NCI-H1436 (cell line): ENCODE measurements at places on chromosomes 11 and 22.
A peak's percentile ranks its signal among the peaks of the same experiment; 100 is the strongest.

DNA sequence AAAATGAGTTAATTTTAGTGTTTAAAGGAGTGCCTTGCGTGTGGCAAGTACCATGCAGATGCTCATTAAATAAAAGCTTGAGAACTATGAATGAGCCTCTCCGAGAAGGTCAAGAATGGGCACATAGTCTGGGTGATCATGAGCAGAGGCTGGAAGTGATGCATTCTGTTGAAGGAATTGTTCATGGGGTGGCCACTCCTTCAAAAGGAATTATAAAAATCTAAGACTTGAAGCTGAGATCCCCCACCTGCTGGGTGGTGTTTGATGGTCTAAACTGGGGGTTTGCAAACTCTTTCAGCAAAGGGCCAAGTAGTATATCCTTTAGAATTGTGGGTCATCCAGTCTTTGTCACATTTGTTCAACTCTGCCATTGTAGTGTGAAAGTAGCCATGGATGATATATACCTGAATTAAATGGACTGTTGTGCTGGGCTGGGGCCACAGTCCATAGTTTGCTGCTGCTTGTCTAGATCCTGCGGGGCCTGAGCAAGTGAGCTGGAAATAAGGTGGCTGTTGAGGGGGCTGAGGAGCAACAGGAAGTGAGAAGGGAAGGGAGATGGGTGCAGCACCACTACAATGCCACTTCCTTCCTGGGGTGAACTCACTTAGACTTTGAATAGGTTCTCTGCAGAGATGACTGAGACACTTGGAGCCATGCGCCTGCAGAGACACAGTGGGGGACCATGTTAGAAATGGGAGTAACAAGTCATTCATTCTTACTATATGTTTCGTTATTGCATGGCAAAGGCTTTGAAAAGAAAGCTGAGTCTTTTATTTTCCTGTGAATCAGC lies 179.0 kb downstream of the SNX19 start:
- DNase-seq, result no peak

DNA sequence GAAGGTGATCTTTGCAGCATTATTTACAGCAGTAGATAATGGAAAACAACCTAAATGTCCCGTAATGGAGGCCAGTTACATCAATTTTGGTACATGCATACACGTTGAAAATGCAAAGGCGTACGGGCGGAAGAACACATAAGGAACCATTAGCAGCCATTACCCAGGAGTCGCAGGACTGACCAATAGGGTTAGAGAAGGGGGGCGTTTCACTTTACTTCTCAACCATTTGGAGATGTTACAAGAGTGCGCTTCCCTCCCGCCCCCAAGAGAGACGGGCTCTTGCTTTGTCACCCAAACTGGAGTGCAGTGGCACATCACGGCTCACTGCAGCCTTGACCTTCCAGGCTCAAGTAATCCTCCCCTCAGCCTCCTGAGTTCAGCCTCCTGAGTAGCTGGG lies 52.8 kb upstream of the SLC35C1 start:
- no peak for DNase-seq

DNA sequence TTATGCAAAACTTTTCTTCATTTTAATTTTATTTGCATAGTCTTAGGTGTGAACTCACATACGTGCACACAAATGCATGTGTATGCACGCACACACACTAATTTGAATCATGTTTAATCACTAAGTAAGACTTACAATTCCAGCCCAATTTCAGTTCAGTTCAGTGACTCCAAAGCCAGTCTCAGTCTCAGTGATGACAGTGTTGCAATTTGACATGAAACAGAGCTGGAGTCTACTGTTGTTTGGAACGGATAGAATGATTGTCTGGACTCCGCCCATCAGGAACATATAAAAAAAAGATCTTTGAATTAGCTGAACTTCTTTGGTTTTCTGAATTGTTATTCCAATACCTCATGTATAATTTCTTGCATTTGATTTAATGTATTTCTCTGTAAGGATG lies 14.9 kb upstream of the OR51S1 start:
- no peak for DNase-seq

GRCh38 chr22:36463783-36464184 lies 17.7 kb downstream of the TXN2 start:
- no peak for DNase-seq

- no peak for DNase-seq
Measured at GRCh38 chr22:47587861-47588577, 825.6 kb downstream of the TBC1D22A start.

- no peak for DNase-seq
Measured at GRCh38 chr22:46287873-46288751, 8.6 kb upstream of the GTSE1 start.

GRCh38 chr22:45450921-45451651 lies 37.6 kb downstream of the RIBC2 start:
- no peak for DNase-seq

DNA sequence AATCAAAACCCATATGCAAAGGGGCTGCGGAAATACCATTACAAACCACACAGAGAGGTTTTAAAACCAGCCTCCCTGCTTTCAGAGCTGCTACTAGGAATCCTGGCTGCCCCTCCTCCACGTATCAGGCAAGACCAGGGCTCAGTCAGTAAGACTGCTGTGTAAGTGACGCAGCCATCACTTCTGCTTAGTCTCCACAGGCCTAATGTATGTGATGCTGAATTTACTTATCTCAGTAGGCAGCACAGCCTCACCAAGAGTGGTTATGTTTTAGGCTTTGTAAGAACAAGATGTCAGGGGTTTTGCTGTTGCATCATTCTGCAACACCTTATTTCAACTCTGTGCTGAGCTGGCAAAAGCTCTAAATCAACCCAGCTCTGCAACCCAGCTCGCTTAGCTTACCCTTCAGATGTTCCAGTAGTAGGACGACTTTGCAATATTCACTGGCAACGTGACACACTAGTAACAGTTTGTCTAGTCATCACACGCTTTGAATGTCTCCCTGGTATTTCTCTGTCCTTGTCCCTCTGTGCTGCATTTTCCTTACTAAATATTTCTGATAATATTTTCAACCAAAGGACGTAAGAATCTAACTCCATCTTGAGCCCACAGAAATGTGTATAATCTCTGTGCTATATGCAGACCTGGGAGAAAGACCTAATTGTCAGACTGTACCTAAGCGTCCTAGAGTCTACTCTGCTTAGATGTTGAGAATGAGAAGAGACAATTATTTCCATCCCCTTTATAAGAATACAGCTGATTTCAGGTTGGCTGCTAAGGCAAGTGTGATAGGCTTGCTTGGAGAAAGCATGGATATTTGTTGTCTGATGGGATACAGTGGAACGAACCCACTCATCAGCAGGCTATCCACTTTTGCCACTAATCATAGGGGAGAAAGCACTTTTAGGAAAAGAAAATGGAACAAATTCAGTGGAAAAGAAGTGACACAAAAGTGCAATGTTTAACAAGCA lies 72.2 kb downstream of the LARGE2 start:
- DNase-seq, result no peak

- no peak for DNase-seq
Measured at GRCh38 chr11:27574342-27574741, 67.8 kb upstream of the LIN7C start.

- no peak for DNase-seq
Measured at GRCh38 chr11:47606731-47607130, 12.5 kb upstream of the C1QTNF4 start.

- DNase-seq, result no peak
Measured at GRCh38 chr11:121555121-121555520, 102.4 kb upstream of the SORL1-AS1 start.

- DNase-seq, result no peak
Measured at GRCh38 chr22:44019846-44020245, 4.3 kb upstream of the PARVB start.

- DNase-seq, result no peak
Measured at GRCh38 chr11:15053191-15053685, 20.2 kb upstream of the CALCB start.

- DNase-seq, result no peak
Measured at GRCh38 chr11:77167111-77167626, 39.1 kb downstream of the MYO7A start.

DNA sequence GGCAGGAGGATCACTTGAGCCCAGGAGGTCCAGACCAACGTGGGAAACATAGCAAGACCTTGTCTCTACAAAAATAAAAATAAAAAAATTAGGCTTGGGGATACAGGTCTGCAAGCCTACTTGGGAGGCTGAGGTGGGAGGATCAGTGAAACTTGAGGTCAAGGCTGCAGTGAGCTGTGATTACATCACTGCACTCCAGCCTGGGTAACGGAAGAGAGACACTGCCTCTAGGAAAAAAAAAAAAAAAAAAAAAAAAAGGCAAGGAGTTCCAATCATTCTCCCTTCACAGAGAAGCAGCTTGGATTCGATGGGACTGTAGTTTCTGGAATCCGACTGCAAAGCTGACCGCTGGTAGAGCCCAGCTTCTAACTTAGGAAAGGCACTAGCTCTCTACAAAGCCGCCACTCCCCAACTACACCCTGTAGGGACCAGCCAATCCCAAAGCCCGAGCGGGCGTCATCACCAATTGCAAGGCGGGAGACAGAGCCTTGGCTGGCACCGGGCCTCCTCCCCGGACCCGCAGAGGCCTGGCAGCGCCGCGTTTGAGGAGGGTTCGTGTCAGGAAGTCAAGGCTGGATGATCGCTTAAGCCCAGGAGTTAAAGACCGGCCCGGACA lies 716 bp upstream of the DDB2 start:
- DNase-seq, result peak; percentile 87

DNA sequence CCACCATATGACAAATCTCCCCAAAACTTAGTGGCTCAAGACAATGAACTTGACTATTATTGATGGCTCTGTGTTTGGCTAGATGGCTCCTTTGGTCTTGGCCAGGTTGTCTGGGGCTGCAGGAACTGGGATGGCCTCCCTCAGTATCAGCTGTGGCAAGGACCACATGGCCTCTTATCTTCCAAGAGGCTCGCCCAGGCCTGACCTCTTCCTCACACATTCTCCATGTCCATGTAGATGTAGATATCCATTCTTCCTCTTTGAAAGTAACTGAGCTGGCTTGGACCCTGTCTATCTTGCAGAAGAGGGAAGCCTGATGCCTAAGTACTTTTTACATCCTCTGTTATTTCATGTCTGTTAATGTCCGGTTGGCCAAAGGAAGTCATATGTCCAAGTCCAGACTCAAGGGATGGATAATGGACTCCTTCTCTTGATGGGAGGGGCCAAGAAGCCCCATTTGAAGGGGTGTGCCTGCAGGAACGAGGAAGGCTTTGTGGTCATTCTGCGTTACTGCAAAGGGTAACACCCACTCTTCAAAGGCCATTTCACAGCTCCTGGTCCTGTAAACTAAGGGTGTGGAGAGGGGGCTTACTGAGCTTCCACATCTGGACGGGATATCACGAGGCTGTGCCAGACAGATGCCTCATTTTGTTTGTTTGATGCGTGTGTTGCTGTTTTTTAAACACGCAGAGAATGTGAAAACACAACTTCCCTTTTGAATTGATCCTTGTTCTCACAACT lies 87.1 kb downstream of the GRIK4 start:
- DNase-seq, result no peak

GRCh38 chr11:119639642-119640205 lies 89.3 kb downstream of the NECTIN1 start:
- DNase-seq, result no peak

DNA sequence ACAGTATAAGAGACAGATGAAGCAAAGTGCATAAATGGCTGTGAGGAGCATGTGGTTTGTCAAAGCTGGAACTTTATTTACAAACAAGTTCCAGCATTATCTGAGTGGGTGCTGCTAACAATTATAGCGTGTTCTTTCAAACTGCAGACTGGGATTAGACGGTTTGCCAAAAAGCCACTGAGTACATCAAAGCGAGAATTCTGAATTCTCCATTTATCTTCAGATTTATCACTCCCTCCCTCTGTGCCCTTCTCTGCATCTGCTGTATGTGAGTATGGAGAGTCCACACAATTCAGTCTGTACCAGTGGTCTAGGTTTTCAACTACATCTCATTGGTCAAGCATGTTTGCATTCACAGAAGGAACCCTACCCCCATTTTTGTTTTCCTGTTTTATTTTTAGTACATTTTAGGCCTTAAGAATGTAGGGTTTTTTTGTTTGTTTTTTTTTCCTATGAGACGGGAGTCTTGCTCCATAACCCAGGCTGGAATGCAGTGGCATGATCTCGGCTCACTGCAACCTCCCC lies 18.1 kb upstream of the INCENP start:
- DNase-seq, result no peak

DNA sequence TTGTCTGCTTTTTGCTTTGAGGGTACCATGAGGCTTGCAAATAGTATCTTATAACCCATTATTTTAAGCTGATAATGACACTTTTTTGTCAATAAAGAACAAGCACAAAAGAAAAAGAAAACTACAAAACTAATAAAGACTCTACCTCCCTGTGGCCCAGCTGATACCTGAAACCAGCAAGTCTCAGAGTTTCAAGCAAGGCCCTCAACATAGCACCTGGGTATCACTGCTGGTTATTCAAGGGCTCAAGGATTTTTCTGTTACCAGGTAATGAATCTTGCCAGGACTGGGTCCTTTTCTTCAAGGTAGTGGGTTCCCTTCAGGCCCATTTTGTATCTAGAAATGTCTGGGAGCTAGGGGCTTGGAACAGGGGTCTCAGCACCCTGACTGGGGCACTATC lies 281.6 kb upstream of the C11orf87 start:
- no peak for DNase-seq

DNA sequence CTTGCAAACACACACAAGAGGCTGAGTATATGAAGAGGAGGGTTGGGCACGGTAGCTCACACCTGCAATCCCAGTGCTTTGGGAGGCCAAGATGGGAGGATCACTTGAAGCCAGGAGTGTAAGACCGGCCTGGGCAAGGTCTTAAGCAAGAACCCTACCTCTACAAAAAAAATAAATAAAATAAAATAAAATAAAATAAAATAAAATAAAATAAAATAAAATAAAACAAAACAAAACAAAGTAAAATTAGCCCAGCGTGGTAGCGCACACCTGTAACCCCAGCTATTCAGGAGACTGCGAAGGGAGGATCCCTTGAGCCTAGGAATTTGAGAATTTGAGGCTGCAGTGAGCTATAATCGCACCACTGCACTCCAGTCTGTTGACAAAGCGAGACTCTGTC lies 337.9 kb downstream of the SHANK2 start:
- no peak for DNase-seq

DNA sequence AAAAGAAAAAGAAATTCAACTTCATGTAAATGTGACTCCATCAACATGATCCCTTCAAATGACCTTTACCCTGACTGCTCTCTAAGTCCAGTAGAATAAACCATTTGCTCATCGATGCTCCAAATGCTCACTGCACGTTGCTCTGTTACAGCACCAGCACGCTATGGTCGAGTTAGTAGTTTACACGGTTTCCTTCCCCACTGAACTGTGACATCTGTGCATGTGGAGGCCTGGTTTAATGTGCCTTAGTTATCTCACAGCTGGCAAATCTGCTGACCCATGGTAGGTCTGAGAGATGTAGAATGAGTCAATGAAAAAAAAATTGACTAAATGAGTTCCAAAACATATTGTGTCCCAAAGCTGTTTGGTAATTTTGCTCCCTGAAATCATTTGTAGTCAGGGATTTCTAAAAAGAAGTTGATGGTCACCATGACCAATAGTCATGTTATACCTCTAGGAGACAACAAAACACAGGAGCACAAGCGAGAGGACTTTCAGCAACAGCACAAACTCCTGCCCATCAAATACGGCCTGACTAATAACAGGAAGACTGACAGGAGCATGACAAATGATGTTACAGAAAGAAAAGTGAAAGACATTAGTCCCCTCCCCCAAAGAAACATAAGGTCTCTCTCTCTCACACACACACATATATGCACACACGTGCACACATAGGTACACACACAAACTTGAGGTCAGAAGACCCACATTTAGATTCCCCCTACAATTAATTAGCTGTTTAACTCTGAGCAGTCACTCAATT lies 624.5 kb downstream of the OPCML start:
- no peak for DNase-seq
